ENCODE measurements at places on chromosomes 11 and 22.

DNA sequence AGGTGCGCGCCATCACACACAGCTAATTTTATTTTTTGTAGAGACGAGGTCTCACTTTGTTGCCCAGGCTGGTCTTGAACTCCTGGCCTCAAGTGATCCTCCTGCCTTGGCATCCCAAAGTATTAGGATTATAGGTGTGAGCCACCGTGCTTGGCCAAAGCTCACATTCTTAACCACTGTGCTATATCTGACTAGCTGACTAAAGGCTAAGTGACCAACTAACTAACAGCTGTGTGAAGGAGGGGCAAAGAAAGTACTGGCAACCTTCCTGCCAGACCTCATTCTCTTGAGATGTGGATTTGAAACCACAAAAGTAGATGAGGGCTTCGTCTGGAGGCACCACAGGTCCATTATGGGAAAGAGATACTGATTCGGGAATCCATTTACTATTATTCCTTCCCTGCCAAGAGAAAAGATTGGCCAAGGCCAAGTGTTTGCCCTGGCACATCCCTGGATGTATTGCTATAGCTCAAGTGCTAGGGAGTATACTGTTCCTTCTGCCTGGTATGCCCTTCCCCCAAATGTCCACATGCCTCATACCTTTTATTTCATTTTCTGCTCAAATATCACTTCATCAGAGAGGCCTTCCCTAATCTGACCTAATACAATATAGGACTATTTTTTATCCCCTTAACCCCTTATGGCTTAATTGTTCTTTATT is 52.7 kb upstream of the RRM1 start:
- DNase-seq, result no peak

DNA sequence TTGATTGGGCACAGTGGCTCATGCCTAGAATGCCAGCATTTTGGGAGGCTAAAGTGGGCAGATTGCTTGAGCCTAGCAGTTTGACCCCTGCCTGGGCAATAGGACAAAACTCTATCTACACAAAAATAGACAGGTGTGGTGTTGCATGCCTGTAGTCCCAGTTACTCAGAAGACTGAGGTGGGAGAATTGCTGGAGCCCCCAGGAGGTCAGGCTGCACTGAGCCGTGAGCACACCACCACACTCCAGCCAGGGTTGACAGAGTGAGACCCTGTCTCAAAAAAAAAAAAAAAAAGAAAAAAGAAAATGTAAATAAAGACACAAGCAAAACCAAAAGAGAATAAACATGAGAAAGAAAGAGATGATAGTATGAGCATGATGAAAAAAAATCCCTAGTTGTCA is 802.4 kb upstream of the ANO3 start:
- DNase-seq, result no peak

GRCh38 chr11:2912498-2912897 is 16.7 kb downstream of the PHLDA2 start:
- DNase-seq, result no peak

- no peak for DNase-seq
Observed at GRCh38 chr11:125086633-125087296, 23.7 kb downstream of the SLC37A2 start.

DNA sequence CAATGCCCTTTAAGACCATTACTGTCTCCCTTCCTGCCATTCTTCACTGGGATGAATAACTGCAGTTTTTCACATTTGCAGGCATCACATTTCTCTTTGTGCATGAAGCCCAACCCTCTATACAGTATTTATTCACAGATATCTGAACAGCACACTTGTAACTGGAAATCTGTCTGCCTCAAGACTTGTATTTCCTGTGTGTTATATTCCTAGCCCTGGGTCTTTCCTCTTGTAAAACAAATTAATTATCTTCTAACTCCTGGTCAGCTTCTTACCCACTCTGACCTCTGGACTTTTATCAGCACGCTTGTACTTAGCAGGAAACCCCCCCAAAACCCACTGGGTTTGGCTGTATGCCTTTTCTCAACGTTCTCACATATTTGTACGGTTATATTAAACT is 2.0 kb downstream of the CSRP3 start:
- no peak for DNase-seq

GRCh38 chr22:42287174-42287890 is 16.9 kb upstream of the TCF20 start:
- DNase-seq, result no peak

DNA sequence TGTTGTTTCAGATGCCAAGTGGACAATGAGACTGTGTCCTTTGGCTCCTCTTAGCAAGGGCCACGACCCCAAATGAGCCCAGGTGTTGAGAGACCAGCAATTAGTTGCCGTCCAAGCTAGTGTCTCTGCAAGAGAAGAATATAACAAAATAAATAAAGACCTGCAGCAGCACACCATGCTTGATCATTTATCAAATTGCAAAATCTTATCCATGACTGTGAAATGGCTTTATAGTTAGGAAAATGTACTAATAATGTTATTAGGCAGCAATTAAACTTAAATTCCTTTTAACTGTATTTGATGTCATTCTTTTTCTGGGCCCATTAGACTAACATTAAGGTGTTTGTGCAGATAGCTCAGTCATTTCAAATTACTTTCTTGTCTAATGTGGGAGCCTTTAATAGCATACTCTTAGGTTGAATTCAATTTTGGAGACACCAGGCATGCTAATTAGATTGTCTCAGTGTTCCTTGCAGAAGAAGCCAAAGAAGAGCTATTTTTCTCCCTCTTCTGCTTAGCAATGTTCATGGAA is 176.1 kb downstream of the RRAS2 start:
- DNase-seq, result no peak

DNA sequence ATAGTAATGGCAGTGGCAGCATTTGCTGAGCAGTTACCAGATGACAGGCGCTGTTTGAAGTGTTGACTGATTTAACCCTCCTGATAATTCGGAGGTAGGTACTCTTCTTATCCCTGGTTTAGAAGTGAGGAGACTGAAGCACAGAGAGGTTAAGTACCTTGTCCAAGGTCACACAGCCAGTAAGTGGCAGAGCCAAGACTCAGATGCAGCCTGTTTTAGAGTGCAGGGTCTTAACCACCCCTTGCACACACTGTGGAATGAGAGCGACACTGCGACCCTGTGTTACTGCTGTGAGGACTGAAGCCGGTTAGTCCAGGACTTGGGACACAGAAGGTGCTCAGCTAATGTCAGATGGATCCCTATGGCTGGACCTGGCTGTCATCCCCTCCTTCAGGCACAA is 34.7 kb downstream of the DAGLA start:
- DNase-seq, result no peak

DNA sequence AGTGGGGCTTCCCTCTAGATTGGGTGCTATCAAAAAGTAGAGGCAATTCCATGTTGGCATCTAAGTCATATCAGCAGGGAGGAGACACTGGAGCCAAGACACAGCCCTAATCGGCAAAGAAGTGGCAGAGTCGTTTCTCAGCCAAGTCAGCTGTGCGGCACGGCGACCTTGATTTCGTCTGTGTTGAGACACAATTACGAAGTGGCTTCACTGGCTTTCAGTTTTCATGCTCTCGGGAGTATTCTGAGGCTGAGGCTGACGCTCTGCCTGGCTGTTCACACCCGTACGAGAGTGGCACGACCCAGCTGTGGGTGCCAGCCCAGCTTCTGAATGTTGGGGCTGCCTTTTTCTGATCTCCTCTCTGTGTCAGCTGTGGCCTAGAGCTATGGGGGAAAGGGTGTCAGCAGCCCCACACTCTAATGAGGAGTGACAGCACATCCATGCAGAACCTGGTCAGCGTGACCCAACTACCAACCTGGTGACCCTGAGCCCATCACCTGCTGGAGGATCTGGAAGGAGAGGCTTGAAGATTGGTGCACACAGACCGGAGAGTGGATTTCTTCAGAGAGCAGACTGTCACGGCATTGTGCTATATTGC is 105.7 kb upstream of the TMEM45B start:
- no peak for DNase-seq

GRCh38 chr11:1782831-1783724 is 19.4 kb upstream of the CTSD start:
- no peak for DNase-seq

GRCh38 chr11:86816251-86816726 is 15.9 kb downstream of the PRSS23 start:
- DNase-seq, result no peak

DNA sequence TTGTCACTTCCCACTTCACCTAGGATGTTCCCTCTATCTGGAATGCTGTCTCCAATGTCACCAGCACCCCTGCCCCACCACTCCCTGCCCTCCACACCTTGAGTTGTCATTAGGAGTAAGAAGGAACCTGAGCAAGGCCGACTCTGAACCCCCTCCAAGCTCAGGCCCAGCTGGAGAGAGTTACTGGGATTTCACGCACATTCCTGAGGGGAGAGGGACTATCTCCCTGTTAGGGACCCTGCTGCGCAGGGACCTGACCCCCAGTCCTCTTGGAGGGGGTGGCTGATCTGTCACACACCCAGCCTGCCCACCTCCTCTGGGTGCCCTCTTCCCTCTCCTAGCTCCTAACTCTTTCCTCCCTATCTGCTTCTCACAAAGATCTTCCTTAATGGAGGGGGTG is 81.7 kb downstream of the NECTIN1 start:
- DNase-seq, result no peak

- DNase-seq, result no peak
Observed at GRCh38 chr11:56706486-56706885, 7.6 kb downstream of the OR9G1 start.

- no peak for DNase-seq
Observed at GRCh38 chr11:134401825-134402809, 9.9 kb downstream of the B3GAT1 start.

DNA sequence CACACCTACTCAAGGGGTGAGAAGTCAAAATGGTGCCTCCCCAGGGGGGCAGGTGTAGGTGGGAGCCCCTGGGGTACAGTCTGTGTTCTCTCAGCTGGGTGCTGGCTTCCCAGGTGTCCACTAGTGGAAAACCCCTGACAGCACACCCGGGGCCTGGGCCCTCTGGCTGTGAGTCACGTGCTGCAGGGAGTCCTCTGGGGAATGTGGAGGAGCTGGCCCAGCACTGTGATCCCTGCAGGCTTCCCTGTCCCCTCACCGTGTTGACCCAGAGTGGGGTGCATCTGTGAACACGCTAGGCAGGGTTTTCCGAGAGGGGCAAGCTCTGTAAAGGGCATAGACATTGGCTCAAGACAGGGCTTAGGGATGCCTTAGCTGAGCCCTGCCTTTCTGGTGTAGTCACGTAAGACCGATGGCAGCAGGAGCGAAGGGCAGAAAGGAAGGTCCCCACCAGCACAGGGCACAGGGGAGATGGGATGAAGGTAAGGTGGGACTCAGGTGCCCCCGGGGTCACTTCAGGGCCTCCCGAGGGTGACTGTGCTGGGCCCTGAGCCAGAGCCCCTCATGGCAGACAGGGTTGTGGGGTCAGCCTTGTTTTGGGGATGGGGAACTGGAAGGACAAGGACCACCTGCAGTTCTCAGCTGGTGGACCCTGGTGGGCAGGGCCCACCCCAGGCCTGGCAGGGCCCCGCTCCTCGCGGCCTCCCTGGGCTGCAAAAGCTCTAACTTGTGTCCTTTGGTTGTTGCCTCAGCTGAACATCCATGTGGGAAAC is 14.1 kb downstream of the DERL3 start:
- DNase-seq, result no peak

DNA sequence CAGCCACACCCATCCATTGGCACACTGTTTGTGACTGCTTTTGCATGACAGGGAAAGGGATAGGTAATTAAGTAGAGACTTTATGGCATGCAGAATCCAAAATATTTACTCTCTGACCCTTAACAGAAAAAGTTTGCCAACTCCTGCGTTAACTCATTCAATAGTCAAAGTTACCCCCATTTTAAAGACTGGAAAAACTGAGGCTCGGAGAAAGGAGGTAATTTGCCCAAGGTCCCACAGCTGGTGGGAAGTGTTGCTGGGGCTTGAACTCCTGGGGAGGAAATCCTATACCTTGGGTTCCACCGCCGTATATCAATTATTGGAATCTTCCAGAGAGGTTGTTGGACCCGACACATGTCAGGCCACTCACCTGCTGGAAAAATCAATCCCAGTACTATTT is 29.9 kb downstream of the MN1 start:
- no peak for DNase-seq

- DNase-seq, result no peak
Observed at GRCh38 chr11:81000735-81001134, 1559.9 kb upstream of the TENM4 start.

DNA sequence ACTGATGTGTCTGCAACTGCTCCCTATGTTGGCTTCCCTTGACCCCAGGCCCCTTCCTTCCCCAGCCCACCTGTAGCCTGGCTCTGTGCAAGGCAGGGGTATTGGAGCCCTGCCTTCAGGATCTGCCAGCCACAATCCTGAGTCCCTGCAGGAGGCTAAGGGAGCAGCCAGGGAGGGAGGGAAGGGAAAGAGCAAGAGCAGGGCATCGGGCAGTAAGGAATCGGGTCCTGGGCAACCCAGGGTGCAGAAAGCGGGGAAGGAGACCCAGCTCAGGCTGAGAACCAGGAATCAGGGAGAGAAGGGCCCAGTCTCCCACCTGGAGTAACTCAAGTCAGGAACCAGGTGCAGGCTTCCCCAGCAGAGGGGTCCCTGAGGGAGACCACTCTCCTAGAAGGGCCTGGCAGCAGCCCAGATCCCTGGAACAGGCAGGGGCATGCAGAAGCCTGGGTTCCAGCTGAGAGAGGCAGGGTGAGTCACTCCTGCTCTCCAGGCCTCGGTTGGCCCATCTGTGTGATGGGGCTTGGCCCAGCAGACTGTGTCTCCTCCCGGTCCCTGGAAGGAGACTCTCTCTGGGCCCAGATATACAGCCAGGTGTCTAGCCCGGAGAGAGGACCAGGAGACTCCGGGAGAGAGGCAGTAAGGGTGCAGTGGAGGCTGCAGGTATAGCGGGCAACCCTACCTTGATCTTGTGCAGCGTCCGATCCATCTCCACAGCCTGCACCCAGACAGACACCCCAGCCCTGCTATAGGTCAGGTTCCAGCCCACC is 13.4 kb downstream of the STARD10 start:
- no peak for DNase-seq

DNA sequence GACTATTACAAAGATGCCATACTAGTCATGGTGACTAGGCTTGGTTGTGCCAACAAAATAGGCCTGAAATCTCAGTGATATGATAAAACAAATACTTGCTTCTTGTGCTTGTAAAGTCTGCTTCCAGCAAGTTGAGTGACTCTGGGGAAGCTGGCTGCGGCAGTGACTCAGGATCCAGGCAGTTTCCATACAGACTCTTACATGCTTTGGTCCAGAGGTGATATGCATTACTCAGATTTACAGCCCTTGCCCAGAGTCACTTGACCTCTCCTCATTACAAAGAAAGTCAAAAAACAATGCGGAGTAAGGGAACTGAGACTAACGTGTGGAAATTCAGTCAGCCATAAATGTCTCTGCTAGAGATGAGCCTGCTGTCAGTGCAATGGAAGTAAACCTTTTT is 387.5 kb downstream of the KCNA4 start:
- no peak for DNase-seq

DNA sequence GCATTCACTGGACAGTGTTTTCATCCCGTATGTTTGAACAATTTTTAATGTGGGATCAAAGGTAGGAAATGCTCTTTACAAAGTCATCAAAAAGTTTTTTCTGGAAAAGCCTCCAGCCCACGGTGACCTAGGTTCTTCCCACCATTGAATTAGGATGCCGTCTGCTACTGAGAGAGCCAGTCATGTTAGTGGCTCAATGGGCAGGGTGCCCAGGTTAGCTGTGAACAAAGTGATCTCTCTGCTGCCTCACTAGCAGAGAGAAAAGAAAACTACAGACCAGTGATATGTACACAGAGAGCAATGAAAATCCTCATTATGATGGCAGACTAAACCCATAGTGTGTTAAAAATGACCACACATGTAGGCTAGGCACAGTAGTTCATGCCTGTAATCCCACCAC is 32.4 kb downstream of the KCNQ1 start:
- DNase-seq, result no peak

- no peak for DNase-seq
Observed at GRCh38 chr22:37741312-37741795, 44.5 kb downstream of the TRIOBP start.
